Melanocyte of skin (primary cell): ENCODE measurements at places on chromosomes 12 and 14. TPM values are rescaled to one million over a fixed set of nuclear protein-coding genes. Genes with fewer than 3 reads are reported as not detected.

ADAM21 gene
- 0.33 and 1.4 TPM in 2 replicates for total RNA-seq

CMKLR1 gene
- total RNA-seq: under 0.01 and 0.15 TPM in 2 replicates

PPP4R4 gene
- not detected in 2 replicates for total RNA-seq

CD163 gene
- total RNA-seq: not detected in 2 replicates

GLI1 gene
- 0.15 and 0.33 TPM in 2 replicates for total RNA-seq

GPRC5D gene
- not detected in 2 replicates for total RNA-seq

AGAP2 gene
- under 0.01 TPM in 2 replicates for total RNA-seq

EPYC gene
- not detected in 2 replicates for total RNA-seq

PTPRR gene
- total RNA-seq: not detected in 2 replicates

ASPG gene
- total RNA-seq: not detected in 2 replicates

IFNG gene
- total RNA-seq: not detected in 2 replicates

KRT73 gene
- total RNA-seq: not detected in 2 replicates

BCL2L14 gene
- total RNA-seq: not detected in 2 replicates

GTF2H3 gene
- 41.1 and 59.2 TPM in 2 replicates for total RNA-seq

TRHDE gene
- total RNA-seq: not detected in 2 replicates
